ENCODE measurements at places on chromosomes 5 and 9. TPM values are rescaled to one million over a fixed set of nuclear protein-coding genes. Genes with fewer than 3 reads are reported as not detected.

- no peak for DNase-seq
These were observed 181.6 kb upstream of the GHR start for GRCh38 chr5:42241636-42242035.

DNA sequence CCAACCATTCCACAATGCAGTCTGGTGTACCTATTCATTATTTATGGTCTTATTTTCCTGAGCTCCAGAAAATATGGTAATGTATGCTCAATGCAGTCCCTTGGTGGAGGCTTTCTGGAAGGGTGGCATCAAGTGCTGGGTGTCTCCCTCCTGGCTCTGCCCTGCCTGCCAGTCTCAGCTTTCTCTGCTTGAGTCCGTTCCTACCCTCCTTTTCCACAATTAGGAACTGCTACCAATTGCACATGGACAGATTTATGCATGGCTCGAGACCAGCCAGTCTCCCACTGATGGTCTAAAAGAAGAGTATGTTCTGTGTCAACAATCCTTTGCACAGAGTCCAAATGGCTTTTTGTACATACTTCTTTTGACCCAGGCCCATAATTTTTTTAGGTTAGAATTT is 189.8 kb downstream of the TLE1 start:
- DNase-seq = no peak

ZNF300 gene
- total RNA-seq = 6.3 TPM

GRM6 gene
- not detected for total RNA-seq

DNA sequence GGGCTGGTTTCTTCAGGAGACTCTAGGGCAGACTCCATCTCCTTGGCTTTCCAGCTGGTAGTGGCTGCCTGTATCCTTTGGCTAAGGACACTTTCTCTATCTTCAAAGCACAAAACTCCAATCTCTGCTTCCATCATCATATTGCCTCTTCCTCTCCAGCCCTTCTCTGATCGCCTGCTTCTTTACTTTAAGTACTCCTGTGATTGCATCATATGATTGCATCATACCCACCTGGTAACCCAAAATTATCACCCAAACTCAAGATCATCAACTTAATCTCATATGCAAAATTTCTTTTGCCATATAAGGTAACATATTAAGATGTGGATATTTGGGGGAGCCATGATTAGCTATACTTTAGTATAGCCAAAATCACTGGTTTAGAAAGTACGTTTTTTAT is 1092.6 kb upstream of the CDH6 start:
- DNase-seq = no peak

GRCh38 chr9:29793970-29794369 is 2220.7 kb upstream of the C9orf72 start:
- DNase-seq = no peak

HEMGN gene
- not detected for total RNA-seq

GRCh38 chr9:135209852-135210251 is 122.4 kb downstream of the OLFM1 start:
- DNase-seq = no peak

GRCh38 chr9:136665704-136666371 is 3.1 kb downstream of the EGFL7 start:
- no peak for DNase-seq

ECM2 gene
- not detected for total RNA-seq

DNA sequence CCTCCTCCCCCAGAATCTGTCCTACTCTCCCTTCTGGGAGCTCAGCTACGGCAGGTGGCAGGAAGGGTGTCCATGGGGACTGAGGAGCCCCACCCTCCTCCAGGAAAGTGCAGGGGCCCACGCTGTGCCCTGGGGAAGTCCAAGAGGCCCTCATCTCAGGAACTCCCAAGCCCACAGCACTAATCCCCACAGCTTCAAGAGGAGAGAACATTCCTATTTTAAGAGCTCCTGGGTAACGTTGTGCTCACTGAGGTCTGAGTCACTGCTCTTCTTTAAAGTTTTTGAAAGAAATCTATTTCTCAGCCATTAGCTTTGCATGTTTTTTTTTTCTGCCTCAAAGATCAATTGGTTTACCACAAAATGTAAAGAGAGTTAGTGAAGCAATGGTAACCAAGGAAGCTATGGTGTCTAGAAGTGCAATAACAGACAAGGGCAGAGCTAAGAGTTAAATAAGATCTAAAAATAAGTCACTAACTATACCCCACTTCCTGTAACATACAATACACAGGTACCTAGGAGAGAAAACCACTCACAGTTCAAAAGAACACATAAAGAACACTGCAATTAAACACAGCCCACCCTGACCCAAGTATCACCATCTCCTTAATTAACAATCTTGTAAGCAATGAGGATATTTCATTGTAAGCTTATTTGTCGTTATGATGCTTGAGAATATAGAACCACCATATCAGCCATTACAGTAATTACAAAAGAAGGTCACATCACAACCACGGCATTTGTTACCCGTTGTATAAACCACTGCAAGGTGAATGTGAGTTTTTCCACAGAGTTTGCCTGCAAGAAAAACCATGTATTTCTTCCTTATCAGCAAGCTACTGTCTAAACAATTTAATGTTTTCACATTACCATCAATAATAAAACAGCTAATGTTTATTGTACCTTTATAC is 382.3 kb upstream of the SLC30A5 start:
- no peak for DNase-seq

GRCh38 chr5:140549237-140550144 is 2.0 kb downstream of the EIF4EBP3 start:
- no peak for DNase-seq

DNA sequence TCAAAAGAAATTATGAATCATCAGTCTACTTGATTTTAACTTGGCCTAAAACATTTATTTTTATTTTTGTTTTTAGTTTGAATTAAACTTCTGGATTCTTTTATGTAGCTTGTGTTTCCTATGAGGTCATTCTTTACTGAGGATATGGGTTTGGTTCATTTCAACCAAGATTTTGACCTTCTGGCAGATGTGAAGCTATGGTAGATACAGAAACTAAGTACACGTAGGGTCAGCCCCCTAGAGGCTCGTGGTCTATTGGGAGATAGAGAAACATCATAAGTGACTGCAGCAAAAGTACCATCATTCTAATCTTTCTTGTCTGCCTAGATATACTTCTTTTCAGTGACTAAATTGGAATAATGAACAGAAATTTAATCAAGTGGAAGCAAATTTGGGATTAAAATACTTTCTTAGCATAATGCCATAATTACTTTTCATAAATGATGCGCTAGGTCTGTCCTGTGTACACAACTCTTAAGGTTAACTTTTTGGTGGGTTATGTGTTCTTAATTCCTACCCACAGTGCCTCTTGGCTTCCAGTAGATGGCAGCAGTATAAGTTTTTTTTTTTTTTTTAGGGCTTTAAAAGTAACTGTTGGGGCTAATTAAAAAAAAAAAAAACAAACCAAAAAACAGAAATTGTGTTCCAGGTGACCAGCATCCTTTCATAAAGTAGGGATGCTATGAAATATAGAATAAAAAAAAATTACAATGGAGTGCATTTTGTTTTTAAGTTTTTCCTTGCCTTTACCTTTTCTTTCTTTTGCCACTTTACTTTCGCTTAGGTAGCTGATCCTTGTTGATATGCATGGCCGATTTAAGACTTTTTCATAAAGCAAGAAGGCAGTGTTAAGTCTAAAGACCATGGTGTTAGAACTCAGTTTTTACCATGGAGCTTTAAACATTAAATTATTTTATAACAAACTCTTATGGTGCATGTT is 49.9 kb downstream of the LRRTM2 start:
- DNase-seq = no peak

DNA sequence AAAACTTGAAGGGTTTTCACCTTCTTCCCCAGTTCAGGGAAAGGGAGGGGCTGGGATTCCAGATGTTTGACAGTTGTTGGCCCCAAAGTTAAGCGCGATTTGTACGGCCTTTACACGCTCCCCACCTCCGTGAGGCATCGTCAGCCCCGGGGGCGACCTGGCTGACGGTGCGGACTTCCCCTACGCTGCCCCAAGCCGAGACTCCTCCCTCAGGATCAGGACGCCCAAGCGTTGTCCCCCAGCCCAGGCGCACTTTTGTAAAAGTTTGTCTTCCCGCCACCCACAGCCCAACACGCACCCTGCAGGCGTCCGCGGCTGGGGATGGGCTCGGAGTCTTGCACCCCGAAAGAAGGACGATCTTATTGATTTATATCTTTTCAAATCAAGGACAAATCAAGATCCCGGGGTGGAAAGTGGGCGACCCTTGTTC is 713 bp downstream of the MOB3B start:
- DNase-seq = no peak

DNA sequence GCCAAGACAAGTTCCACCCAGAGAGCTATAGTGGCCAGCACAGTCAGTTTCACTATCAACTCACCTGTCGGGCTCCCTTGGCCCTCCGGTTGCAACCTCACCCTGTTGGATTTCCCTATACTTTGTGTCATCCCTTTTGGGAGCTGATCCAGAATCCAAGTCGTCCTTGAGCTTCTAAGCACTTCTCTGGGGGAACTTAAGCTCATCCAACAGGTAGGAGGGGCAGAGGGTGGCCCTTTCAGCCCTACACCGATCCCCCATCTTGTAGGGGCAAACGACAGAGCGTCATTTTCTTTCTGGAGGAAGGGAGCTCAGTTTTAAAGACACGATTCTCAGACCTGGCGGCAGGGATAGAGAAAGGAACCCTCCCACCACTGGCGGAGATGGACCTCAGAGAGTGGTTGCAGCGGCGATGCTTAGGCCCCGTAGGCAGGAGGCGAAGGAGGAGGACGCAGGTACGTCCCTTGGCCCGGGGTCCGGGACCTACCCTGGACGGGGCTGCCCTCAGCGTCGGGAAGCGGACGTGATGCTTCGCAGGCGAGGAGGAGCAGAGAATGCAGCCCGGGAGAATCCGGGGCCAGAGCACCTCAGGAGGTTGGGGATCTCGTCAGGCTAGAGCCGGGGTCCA is 519 bp downstream of the ZER1 start:
- no peak for DNase-seq

DNA sequence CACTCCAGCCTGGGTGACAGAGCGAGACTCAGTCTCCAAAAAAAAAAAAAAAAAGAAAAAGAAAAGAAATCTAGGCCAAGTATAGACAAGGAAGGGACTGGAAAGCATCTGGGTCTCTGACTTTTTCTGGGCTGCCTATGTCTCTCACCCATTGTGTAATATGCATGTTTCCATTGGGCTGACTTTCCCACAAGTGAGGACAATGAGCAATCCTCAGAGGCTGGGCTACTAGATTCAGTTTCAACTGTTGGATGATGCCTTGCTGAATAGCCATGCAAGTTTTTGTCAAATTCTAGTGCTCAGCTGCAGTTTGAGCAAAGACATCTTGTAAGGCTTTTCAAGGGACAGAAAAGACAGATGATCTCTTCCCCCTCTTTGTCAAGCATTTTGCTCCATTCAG is 82.1 kb downstream of the PHAX start:
- no peak for DNase-seq

DNA sequence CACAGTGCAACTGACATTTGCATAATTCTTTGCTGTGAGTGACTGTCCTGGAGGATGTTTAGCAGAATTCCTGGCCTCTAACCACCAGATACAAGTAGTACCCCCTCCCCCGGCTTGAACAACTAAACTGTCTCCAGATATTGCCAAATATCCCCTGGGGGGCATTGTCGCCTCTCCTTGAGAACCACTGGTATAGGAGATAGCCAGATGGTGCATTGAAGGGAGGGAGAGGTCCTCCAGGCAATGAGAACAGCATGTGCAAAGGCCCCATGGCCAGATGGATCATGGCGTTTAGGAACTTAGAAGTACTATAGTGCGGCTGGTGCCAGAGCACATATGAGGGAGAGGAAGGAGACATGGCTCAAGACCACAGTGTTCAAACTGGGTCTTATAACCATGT is 18.9 kb upstream of the ORM1 start:
- no peak for DNase-seq

NAIP gene
- total RNA-seq = 1.2 TPM

DNA sequence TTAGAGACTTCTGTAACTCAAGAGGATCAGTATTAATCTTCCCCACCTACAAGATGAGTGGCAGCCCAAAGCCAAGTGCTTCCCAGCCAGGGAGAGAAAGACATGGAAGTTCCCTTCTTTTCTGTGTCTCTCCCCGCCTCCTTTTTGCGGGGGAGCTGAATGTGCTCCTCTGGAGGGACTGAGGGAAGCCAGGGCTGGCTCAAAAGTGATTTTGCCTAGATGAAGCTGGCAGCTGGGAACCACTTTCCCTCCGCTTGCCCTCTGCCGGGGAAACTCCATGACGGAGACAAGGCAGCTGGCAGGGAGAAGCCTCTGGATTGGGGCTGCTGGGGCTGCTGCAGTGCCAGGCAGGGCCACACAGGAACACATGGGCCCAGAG is 24.4 kb downstream of the EGR1 start:
- no peak for DNase-seq

DNA sequence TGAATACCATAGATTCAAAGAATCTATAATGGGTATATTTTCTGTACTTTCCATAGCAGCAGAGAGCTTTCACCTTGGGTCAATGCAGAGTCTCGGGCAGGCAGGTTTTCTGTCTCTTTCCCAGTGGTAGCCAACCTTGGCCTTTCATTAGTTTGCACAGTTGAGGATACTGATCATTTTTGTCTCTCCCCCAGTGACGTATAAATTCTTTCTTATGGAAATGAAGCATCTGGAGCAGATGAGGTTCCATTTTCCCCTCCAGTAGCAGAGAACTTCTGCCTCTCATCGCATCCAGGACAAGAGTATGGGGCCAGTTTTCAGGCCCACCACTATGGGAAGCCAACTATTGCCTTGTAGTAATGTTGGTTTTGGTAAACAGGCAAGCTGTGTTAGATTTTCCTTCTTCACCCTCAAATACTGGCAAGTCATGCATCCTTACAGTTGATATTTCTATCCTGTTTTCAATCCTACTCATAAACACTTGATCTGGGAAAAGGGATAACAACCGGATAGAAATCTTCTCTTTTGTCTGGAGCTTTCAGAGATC is 845.2 kb upstream of the CDH18 start:
- DNase-seq = no peak

GRCh38 chr9:85425153-85425611 is 316.6 kb downstream of the AGTPBP1 start:
- DNase-seq = peak; percentile 46

DNA sequence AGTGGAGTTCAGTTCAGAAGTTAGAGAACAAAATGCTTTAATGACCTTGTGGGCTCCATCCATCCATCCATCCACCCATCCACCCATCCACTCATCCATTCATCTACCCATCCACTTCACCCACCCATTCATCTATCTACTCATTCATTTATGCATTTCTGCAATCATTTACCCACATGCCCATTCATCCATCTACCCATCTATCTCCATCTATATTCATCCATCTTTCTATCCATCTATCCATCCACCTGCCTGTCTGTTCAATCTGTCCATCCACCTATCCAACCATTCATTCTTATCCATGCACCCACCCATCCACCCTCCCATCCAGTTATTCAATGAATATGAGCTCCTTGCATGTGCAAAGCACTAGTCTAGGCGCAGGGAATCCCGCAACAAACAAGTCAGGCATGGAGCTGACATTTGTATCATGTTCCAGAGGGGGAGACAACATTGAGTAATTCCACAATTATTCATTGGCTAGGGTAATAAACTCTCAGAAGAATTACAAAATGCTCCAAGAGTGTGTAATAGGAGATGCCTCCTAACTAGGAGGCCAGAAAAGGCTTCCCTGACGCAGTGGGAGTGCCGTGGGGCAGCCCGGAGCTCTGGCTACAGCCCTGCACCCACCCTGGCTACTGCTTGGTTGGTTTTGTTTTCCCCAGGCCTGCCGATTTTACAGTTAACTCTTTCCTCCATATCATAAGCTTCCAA is 211.2 kb downstream of the NXNL2 start:
- DNase-seq = no peak

GRCh38 chr9:35675204-35675603 is 1.5 kb downstream of the CA9 start:
- DNase-seq = no peak
